ENCODE measurements at places on chromosomes 2 and 18.

DNA sequence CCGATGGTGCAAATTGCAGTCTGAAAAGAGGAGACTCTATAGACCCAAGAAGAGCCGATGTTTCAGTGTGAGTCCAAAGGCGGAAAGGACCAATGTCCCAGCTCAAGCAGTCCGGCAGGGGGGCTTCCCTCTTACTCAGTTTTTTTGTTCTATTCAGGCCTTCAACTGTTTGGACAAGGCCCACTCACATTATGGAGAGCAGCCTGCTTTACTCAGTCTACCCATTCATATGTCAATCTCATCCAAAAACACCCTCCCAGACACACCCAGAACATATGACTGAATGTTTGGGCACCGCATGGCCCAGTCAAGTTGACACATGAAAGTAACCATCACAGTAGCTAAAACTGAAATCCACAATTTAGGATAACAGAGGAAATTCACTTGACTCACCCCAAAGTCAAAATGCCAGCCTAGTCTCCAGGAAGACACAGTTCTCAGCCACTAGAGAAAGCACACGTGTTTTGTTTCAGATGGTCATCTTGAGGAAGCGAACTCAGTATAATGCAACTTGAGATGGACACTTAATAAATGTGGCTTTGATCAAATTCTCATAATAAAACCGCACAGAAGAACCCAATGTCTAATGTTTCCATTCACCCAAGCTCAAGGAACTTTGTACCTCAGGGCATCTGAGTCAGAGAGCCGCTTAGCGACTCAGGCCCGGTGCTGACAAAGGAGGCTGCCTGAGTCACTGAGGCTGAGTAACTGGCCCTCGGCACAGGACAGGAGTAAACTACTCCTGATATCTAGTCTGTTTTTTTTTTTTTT is 2.4 kb downstream of the FHL2 start:
- DNase-seq = no peak

DNA sequence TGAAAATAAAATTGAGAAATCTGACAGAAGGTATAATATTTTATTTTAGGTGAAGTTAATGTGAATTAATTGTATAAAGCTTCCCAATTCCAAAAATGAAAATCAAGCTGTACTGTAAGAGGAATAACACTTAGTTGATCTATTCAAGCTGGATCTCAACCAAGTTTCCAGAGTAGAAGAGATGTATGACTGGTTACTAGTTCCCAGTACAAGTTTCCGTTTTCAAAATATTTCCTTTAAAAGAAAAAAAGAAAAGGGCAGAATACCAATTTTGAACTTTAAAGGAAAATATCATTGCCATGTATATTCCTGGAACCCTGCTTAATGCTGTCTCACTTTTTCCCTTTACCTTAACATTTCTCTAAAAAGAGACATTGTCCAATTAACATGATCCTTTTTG is 308.5 kb downstream of the IRS1 start:
- no peak for DNase-seq

DNA sequence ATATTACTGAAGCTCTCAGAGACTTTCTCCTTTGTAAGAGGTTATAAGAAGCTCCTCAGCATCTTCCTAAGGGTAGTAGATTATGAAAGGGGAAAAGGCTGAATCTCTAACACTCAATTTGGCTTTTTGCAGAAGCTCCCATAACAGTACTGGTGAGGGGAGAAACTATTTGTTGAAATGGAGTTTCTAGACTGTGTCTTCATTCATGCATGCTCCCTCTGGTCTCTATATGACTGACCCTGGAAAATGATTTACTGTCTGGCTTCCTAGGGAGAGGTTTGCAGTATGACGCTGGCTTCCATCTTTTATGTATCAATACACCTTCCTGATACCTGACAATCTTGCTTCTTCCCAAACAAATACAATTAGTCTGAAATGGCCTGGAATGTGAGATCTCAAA is 63.9 kb downstream of the LDAH start:
- no peak for DNase-seq

DNA sequence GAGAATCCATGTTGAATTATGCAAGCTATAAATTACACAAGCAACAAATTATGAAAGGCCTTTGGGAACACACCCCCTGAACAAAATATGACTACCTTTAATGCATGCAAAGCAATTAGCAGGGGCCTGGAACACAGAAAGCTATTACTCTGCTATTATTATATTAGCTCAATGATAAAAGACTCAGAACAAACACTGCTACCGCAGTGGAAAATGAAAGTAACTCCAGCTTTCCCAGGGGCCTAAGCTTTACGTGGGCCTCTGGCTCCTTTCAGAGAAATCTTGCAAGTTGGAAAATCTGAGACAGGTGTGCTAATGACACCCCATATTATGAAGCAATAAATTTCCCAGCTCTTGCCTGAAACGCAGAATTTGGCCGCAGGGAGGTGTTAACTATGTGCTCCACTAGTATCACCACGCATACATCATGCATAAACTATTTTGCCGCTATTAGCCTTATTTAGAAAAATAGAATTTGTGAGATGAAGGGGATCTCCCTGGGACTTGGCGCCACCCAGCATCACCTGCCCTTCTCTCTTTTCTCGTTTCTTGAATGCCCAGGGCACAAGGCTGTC is 321.6 kb upstream of the LYPD1 start:
- DNase-seq = no peak

DNA sequence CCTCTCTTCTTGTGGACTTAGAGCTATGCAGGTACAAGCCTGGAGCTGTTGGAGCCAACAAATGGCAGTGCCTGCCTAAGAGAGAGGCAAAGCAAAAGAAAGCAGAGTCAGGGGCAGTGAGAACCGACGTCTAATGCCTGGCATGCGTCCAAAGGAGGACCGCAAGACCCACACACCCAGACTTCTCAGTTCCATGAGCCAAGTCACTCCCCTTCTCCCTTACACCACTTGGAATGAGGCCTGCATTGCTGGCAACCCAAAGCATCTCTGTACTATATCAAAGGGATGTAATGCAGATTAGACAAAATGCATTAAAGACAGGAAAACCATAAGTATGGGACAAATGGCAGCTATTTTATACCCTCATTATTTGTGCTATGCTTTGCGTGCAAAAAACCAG is 49.9 kb upstream of the RNU4ATAC start:
- peak; percentile 54 for DNase-seq

DNA sequence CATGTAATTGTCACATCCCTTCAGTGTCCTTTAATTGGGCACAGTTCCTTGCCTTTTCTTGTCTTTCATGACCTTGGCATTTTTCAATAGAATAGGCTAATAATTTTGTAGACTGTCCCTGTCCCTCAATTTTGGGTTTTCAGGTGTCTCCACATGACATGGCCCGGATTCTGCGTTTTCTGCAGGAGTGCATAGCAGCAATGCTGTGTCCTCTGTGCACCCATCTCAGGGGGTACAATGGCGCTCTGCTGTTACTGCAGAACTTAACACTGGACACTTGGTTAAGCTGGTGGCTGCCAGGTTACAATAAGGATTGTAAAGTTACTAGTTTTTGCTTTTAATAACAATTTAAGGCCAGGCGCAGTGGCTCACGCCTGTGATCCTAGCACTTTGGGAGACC is 51.3 kb downstream of the INPP5D start:
- no peak for DNase-seq

- no peak for DNase-seq
Observed at GRCh38 chr2:18825838-18826237, 236.5 kb upstream of the NT5C1B start.

GRCh38 chr2:138846216-138846821 is 66.1 kb upstream of the NXPH2 start:
- DNase-seq = no peak

DNA sequence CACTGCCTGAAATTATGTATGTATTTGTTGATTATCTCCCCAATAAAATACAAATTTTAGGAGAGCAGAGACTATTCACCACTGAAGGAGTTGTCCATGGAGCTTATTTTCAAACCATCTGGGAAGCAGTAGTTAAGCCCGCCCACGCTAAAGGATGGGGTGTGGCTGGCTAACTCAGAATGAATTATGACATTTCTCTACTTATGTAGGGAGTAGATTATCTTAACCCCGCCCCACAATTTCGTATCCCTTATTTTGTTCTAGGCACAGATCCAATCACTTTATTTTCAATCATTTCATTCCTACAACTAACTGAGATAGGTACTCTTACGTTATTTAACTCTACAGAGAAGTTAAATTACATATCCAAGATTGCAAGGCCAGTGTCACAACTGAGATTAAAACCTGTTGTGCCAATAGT is 1.4 kb upstream of the LAPTM4A start:
- DNase-seq = peak; percentile 59

- no peak for DNase-seq
Observed at GRCh38 chr2:210072922-210073509, 70.6 kb downstream of the RPE start.

GRCh38 chr2:217614096-217614495 is 388.7 kb downstream of the TNS1 start:
- no peak for DNase-seq

GRCh38 chr2:128310761-128311160 is 7.9 kb downstream of the HS6ST1 start:
- no peak for DNase-seq

GRCh38 chr2:172600557-172601008 is 44.7 kb downstream of the PDK1 start:
- no peak for DNase-seq

DNA sequence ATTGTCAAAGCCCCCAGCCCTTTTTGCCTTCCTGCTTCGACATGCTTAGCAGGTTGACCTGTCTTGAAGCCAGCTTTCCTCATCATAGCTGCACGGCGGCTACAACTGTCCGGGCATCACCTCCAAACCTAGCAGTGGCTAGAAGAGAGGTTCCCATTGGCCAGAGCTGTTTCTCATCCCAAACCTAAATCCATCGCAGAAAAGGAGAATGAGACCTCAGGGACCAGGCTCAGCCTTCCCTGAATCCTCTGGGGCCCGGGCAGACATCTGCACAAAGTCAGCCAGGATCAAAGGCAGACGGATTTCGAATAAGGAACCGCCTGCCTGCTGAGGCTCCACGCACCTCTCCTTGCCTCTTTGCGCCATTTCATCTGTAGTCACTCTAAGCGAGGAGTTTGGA is 101.7 kb upstream of the SLC66A3 start:
- no peak for DNase-seq

DNA sequence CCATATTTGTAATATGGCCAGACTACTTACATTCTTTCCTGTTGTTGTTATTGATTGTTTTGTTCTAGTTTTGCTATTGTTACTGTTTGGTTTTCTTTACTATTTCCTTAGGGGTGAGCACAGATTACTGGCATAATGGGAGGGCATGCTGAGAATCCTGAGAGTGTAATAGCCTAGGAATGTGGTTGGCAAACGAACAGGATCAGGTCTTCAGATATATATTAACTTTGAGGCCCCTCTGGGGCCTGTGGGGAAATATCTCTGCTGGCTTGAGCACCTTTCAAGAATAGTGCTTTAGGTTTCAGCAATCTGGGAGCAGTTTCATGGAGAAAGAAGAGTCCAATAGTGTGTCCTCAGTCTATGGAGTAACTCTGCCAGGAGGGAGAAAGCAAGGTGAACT is 144.4 kb downstream of the THSD7B start:
- no peak for DNase-seq

All from right forelimb (tissue), 1 donor.